ENCODE measurements at places on chromosomes 16 and 17. TPM values are rescaled to one million over a fixed set of nuclear protein-coding genes. Genes with fewer than 3 reads are reported as not detected.

Gene MYOCD
- not detected for total RNA-seq

Gene C1QTNF8
- total RNA-seq: not detected

Gene KRT36
- total RNA-seq: not detected

Gene CNTNAP4
- not detected for total RNA-seq

Gene ACSM5
- not detected for total RNA-seq

Gene SALL1
- under 0.01 TPM for total RNA-seq

Gene EPN3
- 0.13 TPM for total RNA-seq

Gene NPIPB9
- total RNA-seq: 15.3 TPM

Gene SRL
- total RNA-seq: 0.07 TPM

Gene KRTAP4-1
- not detected for total RNA-seq

Gene CHRNE
- total RNA-seq: 0.43 TPM

Gene EMP2
- total RNA-seq: 37.6 TPM

Gene CCL8
- total RNA-seq: not detected

Gene CYBA
- 64.0 TPM for total RNA-seq

Gene PPL
- 0.14 TPM for total RNA-seq

Gene FAM20A
- under 0.01 TPM for total RNA-seq

Gene PRR35
- 0.07 TPM for total RNA-seq

Gene RNF227
- 0.80 TPM for total RNA-seq

Gene TEKT5
- total RNA-seq: not detected

Gene PRDM7
- total RNA-seq: not detected

Gene ITGAD
- total RNA-seq: not detected

Gene TLCD1
- 1.0 TPM for total RNA-seq

Gene PMP22
- 74.5 TPM for total RNA-seq

Gene RHBDF1
- total RNA-seq: 26.2 TPM

Gene FBXL19
- total RNA-seq: 33.5 TPM

Gene YPEL2
- 67.2 TPM for total RNA-seq

Gene CDH11
- 151 TPM for total RNA-seq

Gene MYO18A
- total RNA-seq: 18.1 TPM

Gene FBXW10B
- 0.22 TPM for total RNA-seq

Gene RAP1GAP2
- 9.0 TPM for total RNA-seq

Gene NOG
- total RNA-seq: 6.8 TPM

Gene ADGRG3
- total RNA-seq: not detected

Gene IRX3
- total RNA-seq: not detected

Gene RMI2
- 8.0 TPM for total RNA-seq

Gene EEF2KMT
- 10.0 TPM for total RNA-seq

Gene MYADML2
- not detected for total RNA-seq

Gene HS3ST2
- not detected for total RNA-seq

Gene TP53TG3B
- not detected for total RNA-seq

Gene KRT40
- not detected for total RNA-seq

Gene KRTAP4-6
- not detected for total RNA-seq

Gene ATPAF2
- total RNA-seq: 23.1 TPM

Gene ARL6IP1
- total RNA-seq: 541 TPM

Gene PRR11
- 64.6 TPM for total RNA-seq

Gene LRRC37A
- total RNA-seq: 2.9 TPM

Gene PRSS8
- total RNA-seq: not detected

Gene RBFOX1
- total RNA-seq: not detected

Gene ATXN1L
- 23.4 TPM for total RNA-seq

Gene TNK1
- total RNA-seq: 0.27 TPM

Gene LLGL2
- total RNA-seq: 4.0 TPM

Gene STX1B
- total RNA-seq: 0.27 TPM

Gene NAGLU
- total RNA-seq: 23.1 TPM
